Retinal pigment epithelial cell (primary cell): ENCODE measurements at places on chromosomes 7 and 10.

DNA sequence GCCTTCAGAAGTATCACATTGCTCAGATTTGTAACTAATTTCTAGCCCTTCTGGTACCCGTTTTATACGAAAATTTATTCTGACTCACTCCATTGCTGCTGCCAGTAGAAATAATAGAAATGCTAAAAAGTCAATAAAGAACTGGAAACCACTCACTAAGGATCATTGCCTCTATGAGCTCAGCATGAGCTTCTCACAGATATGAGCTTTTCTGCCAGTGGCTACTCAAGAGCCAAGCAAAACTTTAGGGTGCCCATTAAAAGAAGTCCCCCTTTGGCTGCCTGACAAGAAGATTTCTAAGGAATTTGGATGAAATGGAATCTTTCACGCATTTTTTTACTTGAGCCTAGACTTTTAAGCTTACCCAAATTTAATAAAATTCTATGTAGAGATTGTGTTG is 52.5 kb downstream of the GPR37 start:
- DNase-seq, result no peak

DNA sequence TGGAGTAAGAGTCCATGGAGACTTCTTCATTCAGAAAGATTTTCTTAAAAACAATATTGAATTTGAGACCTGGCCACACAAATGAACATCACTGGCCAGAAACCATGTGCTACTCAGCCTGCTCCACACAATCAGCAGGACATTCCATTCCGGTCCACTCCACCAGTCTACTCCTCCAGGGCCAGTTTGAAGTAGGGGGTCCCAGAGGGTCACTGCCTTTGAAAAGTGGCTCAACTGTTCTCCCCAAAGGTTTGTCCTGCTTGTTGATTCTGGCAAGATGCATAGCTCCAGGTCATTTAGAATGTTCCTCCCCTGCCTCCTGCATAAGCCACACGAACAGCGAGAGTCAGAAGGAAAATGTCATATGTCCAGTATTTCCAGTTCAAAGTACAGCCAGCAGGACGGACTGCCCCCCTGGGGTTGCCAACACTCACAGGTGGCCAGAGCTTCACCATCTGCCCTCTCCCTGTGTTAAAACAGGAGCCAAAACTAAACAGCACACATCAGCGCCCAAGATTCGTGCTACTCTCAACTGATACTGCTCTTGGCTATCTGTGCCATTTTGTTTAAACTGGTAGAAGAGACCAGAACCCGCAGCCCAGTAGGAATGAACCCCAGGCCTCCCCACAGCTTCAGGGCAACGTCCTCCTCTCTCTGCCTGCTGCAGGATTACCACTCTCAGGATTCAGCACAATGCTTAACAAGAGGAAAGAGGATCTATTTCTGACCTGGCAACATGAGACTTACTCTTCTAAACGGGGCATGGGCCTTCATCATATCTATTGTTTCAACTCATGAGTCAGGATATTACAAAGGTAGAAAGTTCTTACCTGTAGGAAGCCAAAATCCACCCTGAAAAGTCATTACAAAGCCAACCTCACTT is 11.3 kb downstream of the GRB10 start:
- no peak for DNase-seq

- no peak for DNase-seq
Observed at GRCh38 chr10:125350519-125350918, 190.2 kb upstream of the CTBP2 start.

- no peak for DNase-seq
Observed at GRCh38 chr10:110151467-110151866, 55.9 kb upstream of the MXI1 start.

- DNase-seq, result no peak
Observed at GRCh38 chr10:30467651-30468338, 33.8 kb downstream of the MAP3K8 start.

- no peak for DNase-seq
Observed at GRCh38 chr7:72438491-72438890, 26.4 kb upstream of the CALN1 start.

GRCh38 chr7:35454575-35455385 is 200.9 kb upstream of the TBX20 start:
- DNase-seq, result no peak

GRCh38 chr10:106609470-106610266 is 554.8 kb downstream of the SORCS1 start:
- no peak for DNase-seq

GRCh38 chr7:45174966-45175765 is 17.6 kb downstream of the RAMP3 start:
- DNase-seq, result no peak

GRCh38 chr7:124152859-124153692 is 120.2 kb upstream of the TMEM229A start:
- DNase-seq, result no peak

DNA sequence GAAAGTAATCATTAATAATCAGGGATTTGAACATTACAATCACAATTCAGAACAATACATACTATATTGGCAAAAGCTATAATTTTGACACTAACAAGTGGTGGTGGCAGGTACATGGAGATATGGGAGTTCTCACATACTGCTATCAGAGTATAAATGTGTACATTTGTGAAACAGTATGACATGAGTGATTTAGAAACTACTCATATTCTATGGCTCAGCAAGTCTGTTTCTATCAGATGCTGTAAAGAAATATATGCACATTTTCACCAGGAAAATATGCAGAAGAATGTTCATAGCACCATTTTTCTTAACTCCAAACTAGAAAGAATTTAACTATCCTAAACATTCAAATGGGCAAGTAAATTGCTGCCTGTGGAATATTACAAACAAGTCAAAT is 620.0 kb downstream of the SH2D4B start:
- no peak for DNase-seq

- DNase-seq, result no peak
Observed at GRCh38 chr7:110620110-110620735, 470.7 kb upstream of the LRRN3 start.

- DNase-seq, result no peak
Observed at GRCh38 chr10:133357285-133358161, at the start of gene FUOM. TSS of gene FUOM (minus strand) at chr10:133358019. CDS start at chr10:133358007, 12 bp downstream.

DNA sequence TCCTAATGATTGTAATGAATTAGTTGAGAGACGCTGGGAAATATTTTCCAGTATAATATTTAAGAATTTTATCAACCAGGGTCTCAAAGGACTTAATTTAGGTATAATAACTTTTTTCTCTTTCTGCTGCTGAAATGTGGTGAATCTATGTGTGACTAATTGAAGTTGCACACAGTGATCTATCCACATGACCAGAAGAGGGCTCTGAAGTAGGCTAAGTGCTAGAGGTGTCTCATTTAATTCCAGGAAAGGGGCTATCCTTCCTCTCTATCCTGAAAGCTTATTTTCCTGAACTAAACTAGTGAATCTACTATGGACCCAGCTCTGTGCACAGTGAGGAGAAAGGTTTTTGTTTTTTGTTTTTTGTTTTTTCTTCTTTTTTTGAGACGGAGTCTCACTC is 294.4 kb upstream of the MYO3A start:
- no peak for DNase-seq

DNA sequence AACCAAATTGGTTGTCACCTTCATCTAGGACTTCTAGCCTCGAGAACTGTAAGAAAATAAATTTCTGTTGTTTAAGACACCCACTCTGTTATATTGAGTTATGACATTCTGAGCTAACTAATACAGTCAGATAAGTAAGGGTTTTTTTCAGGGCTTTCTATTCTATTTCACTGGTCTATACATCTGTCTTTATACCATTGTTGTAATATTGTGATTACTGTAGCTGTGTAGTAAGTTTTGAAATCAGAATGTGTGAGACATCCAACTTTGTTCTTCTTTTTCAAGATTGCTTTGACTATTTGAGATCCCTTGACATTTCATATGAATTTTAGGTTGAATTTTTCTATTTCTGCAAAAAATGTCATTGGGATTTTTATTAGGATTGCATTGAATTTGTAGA is 7.5 kb downstream of the IFIT1 start:
- no peak for DNase-seq

DNA sequence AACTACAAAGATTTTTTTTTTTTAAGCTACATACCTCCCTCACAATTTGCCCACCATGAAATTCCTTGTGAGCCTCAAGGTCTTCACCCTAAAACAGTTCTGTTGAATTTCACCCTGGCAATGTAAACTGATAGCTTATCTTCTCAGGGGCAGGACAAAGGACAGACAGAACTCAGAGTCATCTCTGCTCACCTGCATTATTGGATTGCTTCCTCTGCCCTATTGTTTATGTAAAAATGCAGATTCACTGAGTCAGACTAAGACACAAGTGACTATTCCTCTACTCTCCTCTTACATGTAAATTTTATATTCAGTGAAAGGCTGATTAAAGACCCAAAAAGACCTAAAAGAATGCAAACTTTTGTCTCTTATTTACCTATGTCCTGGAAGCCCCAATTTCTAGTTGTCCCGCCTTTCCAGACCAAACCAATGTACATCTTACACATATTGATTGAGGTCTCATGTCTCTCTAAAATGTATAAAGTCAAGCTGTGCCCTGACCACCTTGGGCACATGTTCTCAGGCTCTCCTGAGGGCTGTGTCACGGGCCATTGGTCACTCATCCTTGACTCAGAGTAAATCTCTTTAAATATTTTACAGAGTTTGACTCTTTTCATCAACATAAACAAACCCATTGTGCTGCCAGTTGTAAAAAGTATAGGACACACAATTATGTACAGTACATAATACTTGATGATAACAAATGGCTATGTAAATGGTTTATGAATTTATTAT is 440.2 kb downstream of the HTR7 start:
- no peak for DNase-seq

DNA sequence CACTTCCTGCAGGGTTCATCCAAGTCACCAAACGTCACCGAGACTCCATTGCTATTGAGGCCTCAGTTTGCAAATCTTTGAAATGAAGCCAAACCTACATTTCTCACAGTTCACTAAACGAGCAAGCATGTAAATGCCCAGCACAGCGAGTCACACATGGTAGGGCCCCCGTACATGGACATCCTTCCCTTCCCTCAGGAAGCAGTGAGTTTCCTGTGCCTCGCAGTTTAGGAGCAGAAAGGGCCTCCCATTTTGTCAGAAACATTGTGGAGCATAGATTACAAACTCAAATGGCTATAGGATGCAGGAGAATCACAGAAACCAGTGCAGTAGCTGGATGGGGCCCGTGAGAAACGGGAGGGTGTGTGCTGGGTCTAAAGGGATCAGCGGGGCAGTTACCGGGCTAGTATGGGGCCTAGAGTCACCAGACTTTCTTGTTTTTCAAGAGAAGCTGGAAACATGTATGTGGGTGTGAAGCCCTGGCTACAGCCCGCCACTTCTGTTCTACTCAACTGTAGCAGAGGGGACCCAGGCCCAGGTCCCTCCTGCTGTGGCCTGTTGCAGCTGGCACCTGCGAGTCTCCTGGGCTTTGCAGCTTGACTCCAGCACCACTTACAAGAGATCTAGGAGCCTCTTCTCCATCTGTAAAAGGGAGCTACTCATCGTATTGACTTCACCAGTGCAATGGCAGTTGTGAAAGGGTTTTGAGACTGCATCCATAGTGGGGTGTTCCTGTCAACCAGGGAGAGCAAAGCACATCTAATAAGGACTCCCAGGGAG is 14.2 kb upstream of the SLC18A3 start:
- no peak for DNase-seq

- no peak for DNase-seq
Observed at GRCh38 chr7:1176891-1177373, 16.9 kb upstream of the ZFAND2A start.

GRCh38 chr10:72194949-72195348 is 20.9 kb upstream of the ANAPC16 start:
- no peak for DNase-seq

DNA sequence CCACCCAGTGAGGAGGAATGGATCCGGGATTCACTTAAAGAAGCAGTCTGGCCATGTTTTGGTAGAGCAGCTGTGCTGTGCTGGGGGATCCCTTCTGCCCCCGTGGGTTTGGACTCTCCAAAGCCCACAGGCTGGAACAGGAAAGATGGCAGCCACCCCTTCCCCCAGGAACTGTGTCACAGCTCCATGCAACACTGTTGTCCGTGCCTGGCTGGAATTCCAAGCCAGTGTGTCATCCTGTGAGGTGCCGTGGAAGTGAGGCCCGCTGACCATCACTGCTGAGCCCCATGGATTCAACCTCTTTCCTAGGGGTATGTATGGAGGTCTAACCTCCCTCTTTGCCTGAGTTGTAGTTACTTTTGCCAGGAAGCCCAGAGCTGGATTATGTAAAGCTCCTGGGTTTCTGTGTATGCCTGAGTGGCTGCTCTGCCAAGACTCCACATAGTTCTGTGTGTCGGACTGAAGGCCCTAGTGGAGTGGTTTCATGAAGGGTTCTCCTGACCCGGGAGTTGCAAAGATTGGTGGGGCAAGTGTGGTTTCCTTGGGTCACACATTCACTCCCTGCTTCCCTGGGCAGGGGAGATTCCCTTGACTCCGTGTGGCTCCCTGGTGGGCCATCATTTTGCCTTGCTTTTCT is 35.1 kb upstream of the PCGF5 start:
- DNase-seq, result no peak

- DNase-seq, result no peak
Observed at GRCh38 chr7:101784292-101785127, 32.9 kb upstream of the CUX1 start.

DNA sequence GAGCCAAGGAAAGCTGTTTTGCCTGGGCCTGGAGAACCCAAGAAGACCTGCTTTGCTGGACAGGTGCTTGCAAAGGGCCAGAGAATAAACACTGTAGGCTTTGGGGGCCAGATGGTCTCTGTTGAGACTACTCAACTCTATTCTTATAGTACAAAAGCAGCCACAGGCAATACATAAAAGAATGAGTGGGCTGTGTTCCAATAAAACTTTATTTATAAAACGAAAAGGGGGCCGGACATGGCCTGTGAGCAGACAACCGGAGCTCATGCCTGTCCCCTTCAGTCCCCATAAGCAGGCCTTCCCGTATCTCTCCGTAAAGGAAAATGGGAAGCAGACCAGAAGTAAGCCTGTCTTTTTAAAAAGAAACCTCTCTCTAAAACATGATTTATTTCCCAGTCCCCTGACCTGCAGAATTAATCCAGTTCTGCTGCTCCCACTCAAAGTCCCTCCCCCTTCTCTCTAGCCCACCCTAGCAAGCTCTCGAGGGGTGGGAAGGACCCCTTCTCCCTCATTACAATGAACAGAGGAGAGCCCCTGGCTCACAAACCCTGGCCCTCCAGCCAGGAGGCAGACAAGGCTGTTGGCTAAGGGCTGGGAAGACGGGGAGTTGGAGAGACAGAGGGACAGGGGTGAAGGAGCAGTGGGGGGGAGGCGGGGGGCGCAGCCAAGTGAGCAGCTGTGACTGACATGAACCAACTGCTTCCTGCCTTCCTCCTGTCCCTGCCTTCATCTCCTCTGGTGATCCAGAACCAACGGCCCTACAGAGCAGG is 177.8 kb downstream of the NEURL1 start:
- no peak for DNase-seq

- no peak for DNase-seq
Observed at GRCh38 chr10:121113385-121113696, 262.2 kb downstream of the WDR11 start.

- DNase-seq, result no peak
Observed at GRCh38 chr7:113279256-113279655, 160.9 kb upstream of the SMIM30 start.

GRCh38 chr7:159038066-159038465 is 106.6 kb downstream of the VIPR2 start:
- DNase-seq, result no peak
